ENCODE measurements at places on chromosomes 12 and 14.
A peak's percentile ranks its signal among the peaks of the same experiment; 100 is the strongest.

DNA sequence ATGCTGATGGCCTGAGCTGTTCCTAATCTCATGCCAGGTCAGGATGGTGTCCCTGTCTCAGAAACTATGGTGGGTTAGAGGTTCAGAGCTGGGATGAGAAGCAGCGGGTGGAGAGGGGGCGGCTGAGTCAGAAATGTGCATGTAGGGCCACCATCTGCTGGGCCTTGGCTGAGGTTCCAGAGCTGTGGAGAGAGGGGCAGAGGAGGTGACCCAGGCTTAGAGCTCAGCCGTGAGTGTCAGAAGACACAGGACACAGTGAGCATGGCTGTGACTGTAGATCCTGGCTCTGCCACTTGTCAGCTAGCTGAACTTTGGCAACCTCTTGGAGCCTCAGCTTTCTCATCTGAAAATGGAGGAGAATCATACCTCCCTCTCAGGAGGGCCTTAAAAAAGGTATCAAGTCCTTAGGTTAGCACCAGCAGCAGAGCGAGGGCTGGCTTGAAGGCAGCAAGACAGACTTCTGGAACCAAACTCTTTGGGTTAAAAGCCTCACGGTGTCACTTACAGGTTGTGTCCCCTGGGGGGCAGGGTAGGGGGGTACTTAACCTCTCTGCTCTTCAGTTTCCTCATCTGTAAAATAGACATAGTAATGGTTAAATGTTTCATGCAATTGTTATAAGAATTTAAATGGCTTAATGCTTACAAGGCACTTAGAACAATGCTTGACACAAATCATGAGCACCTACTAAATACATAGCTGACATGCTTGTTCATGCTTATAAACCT lies 34.8 kb downstream of the TMEM229B start:
- DNase-seq: no peak

DNA sequence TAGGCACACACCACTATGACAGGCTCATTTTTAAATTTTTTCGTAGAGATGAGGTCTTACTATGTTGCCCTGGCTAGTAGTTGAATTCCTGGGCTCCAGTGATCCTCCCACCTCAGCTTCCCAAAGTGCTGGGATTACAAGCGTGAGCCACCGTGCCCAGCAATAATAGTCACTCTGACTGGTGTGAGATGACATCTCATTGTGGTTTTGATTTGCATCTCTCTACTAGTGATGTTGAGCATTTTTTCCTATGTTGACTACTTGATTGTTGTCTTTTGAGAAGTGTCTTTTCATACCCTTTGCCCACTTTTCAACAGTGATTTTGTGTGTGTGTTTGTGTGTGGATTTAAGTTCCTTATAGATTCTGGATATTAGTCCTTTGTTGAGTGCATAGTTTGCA lies 26.3 kb downstream of the ATP2A2 start:
- no peak for DNase-seq

GRCh38 chr14:100944052-100944451 lies 40.5 kb upstream of the RTL1 start:
- no peak for DNase-seq

DNA sequence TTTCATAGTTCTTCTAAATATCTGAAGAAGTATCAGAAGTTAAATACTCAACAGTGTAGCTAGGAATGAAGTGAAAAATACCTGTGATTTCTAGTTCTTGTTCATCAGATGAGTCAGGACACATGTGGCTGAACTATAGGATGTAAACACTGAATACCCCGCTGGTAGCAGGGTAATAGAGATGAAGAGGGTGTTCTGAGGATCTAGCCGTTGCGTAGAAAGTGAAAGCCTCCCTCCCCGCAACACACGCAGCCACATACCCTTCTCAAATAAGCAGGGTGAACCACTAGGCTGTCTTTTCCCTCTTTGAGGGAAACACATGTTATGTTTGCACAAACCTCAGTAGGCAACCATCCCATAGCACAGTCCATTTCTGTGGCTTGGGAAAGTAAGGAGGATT lies 16.4 kb upstream of the RNASE12 start:
- DNase-seq: no peak

GRCh38 chr14:23605931-23606585 lies 27.5 kb upstream of the JPH4 start:
- DNase-seq: peak; percentile 9
